HT1080 (cell line): ENCODE measurements at places on chromosomes 12 and 14.

GRCh38 chr12:93393425-93393824 is 15.7 kb downstream of the NUDT4 start:
- DNase-seq: no peak

DNA sequence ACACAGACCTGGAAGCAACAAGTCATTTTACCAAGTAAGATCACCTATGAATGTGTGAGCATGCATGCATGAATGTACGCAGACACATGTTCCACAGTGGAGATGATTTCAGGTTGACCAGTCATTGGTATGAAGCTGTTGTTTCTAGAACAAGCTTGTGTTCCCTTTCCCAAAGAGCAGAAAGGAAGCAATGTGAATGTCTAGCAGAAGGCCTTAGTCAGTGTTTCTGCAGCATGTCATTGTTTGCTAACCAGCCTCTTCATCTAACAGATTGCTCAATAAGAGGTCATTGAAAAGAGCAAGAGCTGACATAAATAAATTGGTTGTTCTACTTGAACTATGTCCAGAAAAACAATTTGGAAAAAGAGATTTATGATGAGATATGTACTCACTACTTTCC is 191.4 kb downstream of the PLCZ1 start:
- no peak for DNase-seq

DNA sequence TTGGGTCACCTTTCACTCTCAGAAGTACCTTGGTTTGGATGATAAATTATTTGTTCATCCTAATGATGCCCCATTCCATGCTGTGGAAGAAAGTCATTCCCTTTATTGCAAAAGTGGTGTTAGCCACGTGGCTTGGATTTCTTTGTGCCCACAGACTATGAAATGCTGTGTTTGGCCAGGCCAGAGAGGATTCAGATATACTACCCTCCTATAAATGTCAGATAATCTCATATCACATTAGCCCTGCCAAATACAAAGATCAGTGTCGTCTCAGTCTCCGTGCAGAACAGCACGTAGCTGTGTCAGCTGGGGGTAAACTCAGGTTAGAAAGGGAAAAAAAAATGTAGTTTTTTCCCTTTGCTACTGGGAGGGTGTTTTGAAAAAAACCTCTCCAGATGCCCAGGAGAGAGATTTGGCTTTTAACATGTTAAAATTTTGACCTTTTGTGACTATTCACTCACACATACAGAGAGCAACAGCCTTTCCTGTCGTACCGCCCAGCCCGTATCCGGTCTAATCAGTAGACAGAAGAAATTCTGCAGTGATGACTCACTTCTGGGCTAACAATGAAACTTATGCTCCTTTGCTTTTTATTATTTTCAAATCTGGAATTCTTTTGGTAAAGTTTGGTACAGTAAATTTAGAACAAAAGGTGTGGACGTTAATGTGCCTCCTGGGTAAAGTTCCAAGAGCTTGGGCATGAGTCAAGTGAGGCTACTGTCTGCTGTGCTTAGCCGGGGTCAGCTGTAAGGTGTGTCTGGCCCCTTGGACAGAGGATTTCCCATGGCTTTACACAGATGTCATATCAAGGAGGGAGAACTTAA is 8.5 kb upstream of the PTPRB start:
- DNase-seq: peak; percentile 98

DNA sequence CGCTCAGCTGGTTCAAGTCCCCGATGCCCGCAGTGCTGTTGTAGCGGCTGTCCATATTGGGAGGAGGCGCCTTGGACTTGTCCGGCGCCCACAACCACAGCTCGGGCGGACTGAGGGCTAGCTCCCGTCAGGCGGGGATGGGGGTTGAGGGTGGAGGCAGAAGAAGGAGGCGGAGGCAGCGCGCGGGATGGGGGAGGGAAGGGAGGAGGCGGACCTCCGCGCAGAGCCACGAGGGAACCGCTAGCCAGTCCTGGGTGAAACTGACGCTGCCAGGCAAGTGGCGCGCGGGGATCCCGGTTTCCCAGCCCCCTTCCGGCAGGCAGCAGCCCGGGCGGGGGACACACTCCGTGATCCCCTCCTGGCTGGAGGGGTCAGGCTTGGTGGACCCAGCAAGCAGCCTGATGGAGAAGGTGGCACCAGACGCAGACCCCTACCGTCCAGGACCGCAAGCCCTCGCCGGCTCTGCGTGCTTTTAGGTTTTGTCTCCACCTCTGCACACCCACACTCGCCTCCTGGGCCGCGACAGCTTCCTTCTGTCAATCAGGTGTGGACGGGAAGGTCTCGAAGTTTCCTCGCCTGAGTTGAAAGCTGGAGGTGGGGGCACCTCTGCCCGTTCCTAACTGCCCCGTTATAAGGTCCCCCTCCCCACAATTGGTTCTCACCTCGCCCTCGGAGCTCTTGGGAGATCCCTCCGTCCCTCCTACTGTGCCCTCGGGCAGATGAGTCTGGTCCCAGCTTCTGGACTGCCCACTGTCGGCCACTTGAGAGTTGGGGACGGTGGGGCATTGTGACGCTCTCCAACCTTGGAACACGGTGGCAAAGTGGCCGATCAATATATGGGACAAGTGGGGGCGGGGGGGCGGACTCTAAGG is at the start of gene CPNE8:
Gene CPNE8, minus strand, starts transcription at position 112 of the 872 bp plus-strand sequence. Its CDS starts 57 bp downstream, at position 55.
- peak; percentile 84 for DNase-seq

DNA sequence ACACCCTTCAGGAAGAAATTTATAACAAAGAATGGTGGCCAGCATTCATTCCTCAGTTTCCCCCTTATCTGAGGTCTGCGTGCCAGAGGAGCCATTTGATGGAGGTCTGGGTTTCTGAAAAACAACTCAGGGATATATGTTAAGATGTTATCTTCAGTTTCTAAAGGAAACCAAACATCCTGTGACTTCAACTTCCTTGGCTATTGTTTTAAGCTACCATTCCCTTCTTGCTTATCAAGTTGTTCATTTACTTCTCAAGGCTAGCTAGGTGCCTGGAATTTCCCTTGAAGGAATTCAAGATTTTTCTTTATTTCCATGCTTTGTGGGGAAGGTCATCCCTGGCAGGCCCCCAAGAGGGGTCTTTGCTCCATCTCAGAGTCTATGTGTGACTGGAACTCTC is 27.1 kb upstream of the OXA1L start:
- no peak for DNase-seq

DNA sequence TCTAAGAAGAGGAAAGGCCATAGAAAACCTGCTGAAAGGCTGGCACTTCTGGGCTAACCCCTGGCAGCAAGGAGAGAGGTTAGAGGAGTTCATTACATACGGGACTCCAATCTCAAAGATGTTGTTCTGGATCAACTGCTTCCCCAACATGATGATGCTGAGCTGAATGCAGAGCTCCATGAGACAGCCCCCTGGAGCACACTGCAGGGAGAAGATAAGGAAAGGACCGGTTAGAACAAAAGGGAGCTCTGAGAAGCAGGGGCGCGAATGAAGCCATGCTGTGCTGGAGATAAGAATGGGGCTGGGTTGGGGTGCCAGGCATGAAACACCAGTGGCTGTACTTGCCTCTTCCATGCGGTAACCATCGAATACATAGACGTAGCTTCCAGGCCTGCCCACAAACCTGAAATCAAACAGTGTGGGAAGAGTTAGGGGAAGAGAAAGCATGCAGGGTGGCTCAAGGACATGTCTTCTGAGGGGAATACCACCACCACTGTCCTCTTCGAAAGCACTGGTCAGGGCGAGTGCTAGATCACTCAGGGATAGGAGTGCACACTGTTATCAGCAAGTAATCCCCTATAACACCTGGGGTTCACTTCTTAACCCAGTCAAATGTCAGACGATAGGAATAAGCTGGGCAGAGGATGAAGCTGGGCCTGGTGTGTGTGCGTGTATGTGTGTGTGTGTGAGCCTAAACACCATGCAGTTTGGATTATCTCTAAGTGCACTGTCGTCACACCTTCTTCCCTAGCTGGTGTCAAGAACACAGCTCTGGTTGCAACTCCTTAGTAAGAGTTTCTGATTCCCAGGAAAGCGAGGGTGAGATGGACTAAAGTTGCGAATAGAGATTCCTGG is 180.9 kb downstream of the NTF3 start:
- no peak for DNase-seq

DNA sequence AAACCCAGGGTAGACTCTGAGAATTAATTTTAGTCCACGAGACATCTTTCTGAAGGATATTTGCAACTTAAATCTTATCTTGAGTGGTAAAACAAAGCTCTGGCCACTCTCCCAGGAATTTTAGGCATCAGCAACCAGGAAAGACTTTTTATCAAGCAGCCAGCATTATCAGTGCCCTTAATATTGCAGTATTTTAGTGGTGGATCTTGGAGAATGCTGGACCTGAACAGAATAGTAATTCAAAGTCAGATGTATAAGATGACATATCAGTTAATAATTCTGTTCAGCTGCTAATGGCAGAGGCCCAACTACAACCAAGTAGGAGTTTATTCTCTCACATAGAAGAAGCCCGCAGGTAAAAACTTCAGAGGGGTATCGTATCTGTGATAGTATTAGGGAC is 59.0 kb upstream of the CRY1 start:
- no peak for DNase-seq

DNA sequence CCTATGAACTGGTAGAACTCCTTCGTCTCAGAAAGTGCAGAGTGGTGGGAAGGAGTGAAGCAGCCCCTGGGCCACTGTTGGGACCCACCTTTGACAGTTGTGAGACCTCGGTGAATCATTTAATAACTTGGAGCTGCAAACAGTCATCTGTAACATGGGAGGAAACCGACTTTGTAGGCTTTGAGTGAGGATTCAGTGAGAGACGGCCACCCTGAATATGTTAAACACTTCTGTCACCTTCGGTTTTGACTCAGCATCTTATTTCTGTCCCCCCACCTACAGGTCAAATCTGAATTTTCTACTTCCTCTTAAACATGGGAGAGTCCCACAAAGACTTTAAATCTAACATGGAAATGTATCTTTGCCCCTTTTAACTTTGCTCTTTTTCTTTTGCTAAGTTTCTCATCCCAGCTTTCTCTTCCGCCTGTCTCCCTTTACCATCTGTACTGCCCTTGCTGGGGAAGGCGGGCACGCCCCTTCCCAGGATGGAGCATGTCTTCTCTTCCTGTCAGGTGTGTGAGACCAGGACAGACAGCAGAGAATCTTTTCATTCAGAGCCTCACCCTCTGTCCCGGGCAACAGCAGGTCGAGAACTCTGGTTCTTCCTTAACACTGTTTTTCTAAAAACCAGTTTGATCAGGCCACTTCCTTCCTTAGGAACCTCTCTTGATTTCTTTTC is 37.1 kb downstream of the ZC3H14 start:
- no peak for DNase-seq

GRCh38 chr14:77114609-77115008 is 16.6 kb downstream of the CIPC start:
- no peak for DNase-seq

- DNase-seq: peak; percentile 84
These were observed 249.1 kb upstream of the FAR2 start for GRCh38 chr12:28899951-28900350.

- no peak for DNase-seq
These were observed 25.8 kb upstream of the MSI1 start for GRCh38 chr12:120394483-120395367.

GRCh38 chr12:11863478-11863906 is 207.2 kb upstream of the BCL2L14 start:
- no peak for DNase-seq

GRCh38 chr12:89051065-89051677 is 301.1 kb downstream of the DUSP6 start:
- DNase-seq: peak; percentile 73

DNA sequence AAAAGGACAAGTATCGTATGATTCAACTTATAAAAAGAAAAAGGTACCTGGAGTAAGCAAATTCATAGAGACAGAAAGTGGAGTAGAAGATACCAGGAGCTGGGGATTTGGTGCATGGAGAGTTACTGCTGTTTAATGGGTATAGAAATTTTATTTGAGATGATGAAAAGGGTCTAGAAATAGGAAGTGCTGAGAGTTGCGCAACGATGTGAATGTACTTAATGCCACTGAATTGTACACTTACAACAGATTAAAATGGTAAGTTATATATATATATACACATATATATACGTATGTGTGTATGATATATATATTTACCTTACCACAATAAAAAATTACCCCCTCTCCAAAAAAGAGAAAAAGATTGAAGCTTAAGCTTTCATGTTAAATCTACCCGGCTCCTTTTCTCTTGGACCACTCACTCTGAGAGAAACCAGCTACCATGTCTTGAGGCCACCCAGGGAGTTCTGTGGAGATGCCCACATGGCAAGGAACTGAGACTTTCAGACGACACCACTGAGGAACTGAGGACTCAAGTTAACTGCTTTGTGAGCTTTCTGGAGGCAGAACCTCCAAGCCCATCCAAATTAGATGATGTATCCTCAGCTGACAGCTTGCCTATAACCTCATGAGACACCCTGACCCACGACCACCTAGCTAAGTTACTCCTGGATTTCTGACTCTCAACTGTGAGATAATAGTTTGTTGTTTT is 130.0 kb upstream of the BTG1 start:
- no peak for DNase-seq

GRCh38 chr12:26595806-26596205 is 237.2 kb downstream of the ITPR2 start:
- no peak for DNase-seq

GRCh38 chr12:58064666-58065065 is 123.3 kb downstream of the ATP23 start:
- no peak for DNase-seq

- DNase-seq: no peak
These were observed 42.5 kb downstream of the MAP4K5 start for GRCh38 chr14:50489851-50490250.

DNA sequence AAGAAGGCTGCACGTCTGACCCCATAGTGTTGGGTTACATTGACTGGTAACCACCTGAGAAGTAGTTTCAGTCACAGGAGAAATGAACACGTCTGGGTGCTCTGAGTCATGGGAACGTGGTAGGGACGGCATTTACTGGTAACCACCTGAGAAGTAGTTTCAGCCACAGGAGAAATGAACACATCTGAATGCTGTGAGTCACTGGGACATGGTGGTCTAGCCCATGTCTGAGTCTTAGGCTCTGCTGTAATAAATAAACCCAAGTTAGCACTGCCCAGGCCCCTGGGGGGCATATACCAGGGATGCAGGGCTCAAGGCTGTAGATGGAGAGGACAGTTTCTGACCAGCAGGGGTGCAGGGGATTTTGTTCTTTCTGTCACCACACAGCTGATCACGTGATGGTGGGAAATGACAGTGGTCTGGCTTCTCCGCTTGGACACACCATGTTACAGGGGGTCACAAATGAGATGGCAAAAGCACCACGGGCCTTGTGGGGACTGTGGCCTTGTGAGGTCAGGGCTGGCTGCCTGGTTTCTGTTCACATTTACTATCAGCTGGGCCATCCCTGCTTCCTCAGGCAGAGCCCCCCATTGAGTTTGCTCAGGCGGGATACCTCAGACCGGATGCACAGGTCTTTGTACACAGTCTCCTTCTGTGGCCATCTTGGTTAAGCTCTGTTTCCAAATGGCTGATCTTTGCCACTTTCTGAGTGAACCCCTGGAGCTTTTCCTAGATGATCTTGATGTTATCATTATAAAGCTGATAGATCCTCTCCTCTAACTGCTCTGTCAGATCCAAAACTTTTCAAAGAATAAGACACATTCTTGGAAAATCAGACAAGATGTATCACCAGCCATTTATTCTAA is 9.8 kb upstream of the C12orf42 start:
- DNase-seq: peak; percentile 76

GRCh38 chr14:100608586-100609330 is 21.5 kb upstream of the BEGAIN start:
- DNase-seq: no peak

- peak; percentile 71 for DNase-seq
These were observed 4.3 kb downstream of the P2RX4 start for GRCh38 chr12:121214166-121214777.
